B cell (primary cell): ENCODE measurements at places on chromosomes 1 and 21.

DNA sequence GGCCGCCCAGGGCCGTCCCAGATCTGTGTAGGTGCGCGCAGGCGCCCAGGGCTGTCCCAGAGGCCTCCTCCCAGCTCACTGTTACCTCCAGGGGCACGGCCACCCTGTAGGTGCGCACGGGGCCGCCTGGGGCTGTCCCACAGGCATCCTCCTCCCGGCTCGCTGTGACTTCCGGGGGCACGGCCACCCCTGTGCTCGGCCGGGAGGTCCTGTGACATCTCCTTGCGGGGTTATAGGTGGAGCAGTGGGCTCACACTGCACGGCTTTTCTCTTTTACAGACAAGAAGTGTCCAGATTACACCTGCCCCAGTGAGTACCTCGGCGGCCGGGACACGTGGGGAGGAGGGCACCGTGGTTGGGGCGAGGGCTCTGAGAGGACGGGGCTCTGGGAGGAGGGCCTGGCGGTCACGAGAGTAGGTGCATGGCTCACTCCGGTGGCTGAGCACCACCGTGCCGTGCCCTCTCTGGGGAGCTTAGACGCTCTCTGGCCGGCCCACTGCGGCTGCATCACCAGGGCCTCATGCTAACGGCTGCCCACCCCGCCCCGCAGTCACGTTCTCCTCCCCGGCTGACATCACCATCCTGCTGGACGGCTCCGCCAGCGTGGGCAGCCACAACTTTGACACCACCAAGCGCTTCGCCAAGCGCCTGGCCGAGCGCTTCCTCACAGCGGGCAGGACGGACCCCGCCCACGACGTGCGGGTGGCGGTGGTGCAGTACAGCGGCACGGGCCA, 21.4 kb downstream of the COL6A1 start:
- no peak for DNase-seq

- no peak for DNase-seq
Measured at GRCh38 chr1:54701066-54701465, 14.6 kb upstream of the TTC4 start.

GRCh38 chr1:99843760-99844159, 6.4 kb upstream of the AGL start:
- DNase-seq: no peak

GRCh38 chr1:207828046-207828445, 76.2 kb downstream of the CD46 start:
- no peak for DNase-seq

DNA sequence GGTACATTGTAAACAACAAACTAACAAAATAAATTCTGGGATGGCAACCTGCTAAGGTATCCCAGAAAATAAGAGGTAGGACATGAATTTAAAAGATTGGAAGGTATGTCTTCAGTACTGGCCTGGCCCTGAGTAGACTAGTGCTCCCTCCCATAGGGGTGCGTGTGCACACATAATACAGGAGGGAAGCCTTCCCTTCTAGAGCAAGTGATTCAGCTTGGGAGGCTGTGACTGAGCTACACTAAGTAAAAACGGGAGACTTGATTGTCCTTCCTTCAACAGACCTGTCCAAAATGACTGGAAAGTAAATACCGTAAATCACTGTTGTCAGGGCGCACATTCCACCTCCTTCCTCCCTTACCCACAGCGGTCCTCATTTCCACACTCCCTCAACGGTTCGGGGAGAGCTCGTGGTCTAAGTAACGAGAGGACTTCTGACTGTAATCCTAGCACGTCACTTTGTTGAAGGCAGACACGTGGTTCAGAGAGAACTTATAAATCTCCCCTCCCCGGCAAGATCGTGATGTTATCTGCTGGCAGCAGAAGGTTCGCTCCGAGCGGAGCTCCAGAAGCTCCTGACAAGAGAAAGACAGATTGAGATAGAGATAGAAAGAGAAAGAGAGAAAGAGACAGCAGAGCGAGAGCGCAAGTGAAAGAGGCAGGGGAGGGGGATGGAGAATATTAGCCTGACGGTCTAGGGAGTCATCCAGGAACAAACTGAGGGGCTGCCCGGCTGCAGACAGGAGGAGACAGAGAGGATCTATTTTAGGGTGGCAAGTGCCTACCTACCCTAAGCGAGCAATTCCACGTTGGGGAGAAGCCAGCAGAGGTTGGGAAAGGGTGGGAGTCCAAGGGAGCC, at the start of gene TGFB2:
Gene TGFB2 (plus strand): TSS at position 523 of the 859 bp plus-strand sequence. CDS start 1,366 bp downstream, outside the sequence.
- DNase-seq: peak; percentile 76

- DNase-seq: no peak
Measured at GRCh38 chr1:245678860-245679411, 524.2 kb downstream of the KIF26B start.

DNA sequence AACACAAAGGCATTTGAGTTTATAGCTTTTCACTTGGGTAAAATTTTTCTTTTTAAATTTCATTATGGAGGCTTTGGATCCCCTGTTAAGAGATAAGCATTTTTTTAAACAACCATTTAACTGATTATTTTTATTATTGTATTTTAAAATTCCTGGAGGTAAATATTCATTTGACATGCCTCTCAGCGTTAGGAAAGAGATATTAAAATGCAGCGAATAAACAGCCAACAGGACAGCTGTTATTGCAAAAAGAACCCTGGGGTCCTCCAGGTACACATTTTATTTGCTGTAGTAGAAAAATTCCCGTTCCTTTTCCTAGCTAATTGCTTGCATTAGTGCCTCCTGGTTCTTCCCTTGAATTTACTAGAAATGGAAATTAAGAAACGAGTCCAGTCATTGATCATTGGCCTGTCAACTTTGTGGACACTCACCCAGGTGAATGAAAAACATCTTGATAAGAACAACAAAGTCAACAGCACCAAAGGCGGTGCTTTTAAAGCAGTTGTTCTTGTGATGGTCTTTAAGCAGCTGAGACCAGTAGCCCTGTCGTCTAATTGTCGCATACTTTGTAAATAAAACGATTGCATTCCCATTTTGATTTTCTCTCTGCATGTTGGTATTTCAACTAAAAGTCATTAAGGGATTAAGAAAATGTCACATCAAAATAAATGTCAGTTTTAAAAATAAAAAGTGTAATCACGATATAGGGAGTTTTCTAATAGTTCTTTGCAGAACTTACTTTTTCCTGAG, 282.4 kb downstream of the GRIK1 start:
- DNase-seq: no peak

DNA sequence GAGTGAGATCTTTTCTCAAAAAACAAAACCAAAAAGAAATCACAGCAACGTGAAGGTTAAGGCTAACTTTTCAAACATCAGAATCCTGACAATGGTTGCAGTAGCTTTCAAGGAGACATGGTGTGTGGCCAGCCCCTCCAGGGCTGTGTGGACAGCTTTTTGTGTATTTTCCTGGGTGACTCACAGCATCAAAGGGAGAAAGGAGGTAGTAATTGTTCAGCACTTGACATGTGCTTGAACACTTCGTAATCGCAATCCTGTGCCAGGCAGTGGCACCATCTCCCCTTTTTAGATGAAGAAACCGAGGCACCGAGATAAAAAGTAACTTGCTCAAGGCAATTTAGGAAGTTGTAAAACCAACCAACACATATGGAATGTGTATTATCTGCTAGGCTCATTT, 10.3 kb downstream of the NBL1 start:
- no peak for DNase-seq

DNA sequence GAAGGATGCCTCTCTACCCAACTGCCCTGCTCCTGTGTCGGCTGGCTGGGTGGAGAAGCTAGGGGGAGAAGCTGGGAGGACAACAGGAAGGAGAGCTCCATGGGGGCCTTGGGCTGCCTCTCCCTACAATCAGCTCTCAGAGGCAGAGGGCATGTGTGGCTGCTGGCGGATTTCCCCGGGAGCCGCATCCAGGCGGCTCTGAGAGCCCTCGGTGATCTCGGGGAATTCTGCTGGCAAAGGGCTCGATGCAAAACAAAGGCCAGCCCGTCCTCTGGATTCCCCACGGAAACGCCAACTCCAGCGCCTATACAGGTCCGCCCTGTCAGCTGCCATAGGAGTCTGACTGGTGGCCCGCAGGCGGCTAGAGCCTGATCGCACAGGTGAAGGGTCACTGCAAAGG, 26.4 kb upstream of the EVA1B start:
- no peak for DNase-seq

DNA sequence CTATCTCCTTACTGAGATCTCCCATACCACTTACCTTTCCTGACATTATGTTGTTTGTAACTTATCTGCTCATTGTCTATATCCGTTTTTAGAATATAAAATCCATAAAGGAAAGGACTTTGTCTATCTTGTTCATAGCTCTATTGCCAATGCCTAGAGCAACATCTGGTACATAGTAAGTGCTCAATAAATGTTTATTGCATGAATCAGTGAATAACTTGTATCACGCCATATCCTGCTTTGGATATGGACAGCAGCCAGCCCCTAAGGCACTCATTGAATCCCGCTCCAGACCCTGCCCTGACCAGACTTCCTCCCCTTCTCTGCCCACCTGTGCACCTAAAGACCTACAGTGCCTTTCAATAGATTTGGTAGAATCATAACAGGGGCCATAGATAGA, 298.1 kb upstream of the PLXNA2 start:
- no peak for DNase-seq

DNA sequence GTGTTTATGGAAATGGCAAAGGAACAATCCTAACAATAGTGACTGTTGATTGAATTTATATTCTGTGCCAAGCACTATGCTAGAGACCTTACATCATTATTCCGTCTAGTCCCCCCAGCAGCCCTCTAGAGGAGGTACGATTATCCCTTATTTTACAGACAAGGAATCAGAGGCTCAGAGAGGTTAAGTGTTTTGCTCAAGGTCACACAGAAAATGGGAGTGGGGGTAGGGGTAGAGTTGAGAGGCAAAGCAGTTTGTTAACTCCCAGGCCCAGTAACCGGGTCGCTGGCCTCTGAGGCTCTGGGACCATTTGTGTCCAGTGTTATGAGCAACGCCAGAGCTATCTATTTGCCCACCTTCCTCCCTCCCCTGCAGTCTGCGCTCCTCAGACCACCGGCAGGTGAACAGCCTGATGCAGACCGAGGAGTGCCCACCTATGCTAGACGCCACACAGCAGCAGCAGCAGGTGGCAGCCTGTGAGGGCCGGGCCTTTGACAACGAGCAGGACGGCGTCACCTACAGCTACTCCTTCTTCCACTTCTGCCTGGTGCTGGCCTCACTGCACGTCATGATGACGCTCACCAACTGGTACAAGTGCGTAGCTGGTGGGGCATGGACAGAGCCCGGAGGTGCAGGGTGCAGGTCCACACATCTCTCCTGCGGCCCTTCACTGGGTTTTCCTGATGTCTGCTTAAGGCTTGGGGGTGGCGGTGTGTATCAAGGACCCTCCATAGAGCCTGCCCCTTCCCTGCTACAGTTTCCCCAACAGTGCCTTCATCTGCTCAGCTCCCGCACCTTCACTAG, 19.8 kb downstream of the SERINC2 start:
- DNase-seq: peak; percentile 8

DNA sequence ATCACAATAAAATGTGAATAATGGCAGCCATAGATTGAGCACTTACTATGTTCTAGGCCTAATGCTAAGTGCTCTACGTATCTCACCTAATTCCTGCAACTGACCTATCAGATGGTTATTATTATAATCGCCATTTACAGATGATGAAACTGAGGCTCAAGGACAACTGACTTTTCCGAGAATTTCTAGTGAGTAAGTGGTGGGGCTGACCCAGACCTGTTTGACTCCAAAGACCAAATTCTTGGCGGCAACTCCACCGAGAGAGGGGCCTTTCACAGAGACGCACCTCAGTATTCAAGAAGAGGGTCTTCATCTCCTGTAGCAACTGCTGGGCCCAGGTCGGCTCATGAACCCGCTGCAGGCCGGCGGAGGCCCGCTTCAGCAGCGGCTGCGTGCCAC, 573 bp downstream of the TMEM234 start:
- no peak for DNase-seq

DNA sequence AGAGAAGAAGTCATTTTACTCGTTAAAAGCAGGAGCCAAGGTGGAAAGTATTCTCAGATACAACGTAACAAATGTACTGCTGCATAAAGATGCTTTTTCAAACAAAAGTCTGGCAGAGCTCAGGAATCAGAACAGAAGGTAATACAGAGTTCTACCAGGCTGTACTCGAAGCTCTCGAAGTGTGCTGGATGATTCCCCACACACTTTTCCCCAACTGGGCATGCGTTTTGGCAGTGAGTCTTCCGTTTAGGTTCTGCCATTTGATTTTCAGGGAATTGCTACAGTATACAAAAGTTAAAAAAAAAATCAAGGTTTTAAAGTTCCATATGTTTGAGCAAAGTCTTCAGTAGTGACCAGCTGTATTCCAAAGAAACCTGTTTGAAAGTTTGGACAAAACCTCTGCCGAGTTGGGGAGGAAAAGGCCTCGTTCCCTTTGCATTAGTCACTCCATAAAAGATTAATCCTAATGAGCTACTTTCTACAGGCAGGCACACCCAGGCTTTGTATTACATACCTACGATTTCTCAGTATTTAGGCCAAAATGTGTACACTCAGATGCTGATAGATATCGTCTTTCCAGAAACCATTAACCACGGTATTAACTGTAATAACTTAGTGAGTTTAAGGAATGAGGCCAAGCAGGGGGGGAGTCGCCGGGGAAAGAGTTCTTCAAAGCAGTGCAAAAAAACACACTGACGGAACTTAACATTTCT, 477.1 kb downstream of the LMO4 start:
- no peak for DNase-seq

GRCh38 chr1:29969576-29969975, 733.3 kb downstream of the PTPRU start:
- DNase-seq: no peak

DNA sequence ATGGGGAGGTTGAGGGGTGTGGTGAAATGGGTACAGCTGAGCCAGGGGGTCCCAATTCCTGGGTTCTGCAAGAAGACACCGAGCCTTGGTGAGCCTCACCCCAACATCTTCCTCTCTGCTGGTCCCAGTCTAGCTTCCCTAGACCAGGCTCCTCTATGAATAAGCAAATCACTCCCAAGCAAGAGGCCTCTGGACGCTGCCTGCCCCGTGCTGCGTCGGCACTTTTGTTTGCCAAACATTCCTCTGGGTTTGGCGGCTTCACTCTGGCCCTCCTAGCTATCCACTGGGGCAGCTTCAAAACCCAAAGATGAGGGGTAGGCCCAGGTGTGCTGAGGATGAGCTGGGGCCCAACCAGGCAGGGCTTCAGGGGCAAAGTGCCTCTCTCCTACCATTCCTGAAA, 137.1 kb upstream of the CD34 start:
- DNase-seq: no peak

DNA sequence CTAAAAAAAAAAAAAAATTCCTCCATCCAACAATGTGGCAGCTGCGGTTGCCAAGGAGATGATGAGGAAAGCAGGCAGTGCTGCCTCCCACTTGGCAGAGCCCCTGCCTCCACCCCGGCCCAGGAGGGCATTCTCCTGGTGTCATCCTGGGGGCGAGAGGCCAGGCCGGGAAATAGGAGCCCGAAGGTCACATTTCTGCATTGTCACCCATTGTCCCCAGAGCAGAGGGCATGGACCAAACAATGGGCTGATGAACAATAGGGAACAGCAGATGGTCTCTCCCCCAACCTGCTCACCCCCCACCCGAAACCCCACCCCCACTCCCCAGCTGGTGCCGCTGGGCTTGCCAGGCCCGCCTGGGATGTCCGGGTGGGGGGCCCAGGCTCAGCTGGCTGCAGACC, 37.3 kb downstream of the CAMK2N1 start:
- no peak for DNase-seq
